NCI-H187 (cell line): ENCODE measurements at places on chromosomes 1 and 21.

GRCh38 chr1:246153796-246154212, 353.3 kb downstream of the SMYD3 start:
- DNase-seq = no peak

- no peak for DNase-seq
Observed at GRCh38 chr21:43639470-43640353, 19.6 kb downstream of the HSF2BP start.

- DNase-seq = no peak
Observed at GRCh38 chr1:244052016-244052727, 1.1 kb downstream of the ZBTB18 start.

DNA sequence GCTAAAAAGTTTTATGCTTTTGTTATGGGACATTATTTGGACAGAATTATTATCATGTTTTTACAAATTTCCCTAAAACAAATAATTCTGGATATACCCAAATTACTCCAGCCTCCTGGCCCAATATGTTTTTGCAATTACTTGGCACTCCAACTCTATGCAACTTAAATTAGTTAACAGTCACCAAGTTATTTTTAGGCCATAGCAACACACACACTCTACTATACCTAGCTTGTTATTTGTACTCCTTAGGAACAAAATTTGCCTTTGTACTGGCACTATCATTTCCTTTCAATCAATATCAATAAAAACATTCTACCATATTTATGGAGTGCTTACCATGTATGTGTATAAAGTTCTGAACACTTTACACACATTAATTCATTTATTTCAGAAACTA, 7.7 kb downstream of the DUSP10 start:
- DNase-seq = no peak

DNA sequence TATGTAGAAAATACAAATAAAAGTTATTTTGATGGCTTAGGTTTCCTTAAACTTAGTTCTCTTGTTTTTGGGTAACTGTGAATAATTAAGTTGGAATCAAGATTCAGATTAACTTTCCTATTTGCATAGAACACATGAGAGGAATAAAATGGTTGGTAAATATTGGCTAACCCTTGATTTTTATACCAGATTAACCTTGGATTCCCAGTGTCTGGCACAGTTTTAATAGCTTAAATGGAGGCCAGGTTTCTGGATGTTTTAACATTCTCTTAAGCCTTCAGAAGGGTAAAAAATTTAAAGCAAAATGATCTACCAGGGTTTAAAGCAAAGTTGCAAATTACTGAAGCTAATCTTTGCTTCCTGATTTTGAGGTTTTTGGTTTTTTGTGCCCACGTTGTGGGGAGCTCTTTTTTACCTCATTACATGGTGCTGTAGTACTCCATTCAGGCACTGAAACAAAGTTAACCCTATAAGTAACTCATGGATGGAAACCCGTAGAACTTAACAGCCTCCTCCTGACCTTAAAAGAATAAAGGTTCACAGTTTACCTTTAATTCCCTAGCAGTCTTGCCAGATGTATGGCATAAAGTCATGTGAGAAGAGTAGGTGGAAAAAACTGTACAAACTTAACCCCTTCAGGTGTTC, 8.4 kb upstream of the SPATA1 start:
- DNase-seq = no peak

- DNase-seq = no peak
Observed at GRCh38 chr1:167821969-167822685, 91.8 kb downstream of the ADCY10 start.

DNA sequence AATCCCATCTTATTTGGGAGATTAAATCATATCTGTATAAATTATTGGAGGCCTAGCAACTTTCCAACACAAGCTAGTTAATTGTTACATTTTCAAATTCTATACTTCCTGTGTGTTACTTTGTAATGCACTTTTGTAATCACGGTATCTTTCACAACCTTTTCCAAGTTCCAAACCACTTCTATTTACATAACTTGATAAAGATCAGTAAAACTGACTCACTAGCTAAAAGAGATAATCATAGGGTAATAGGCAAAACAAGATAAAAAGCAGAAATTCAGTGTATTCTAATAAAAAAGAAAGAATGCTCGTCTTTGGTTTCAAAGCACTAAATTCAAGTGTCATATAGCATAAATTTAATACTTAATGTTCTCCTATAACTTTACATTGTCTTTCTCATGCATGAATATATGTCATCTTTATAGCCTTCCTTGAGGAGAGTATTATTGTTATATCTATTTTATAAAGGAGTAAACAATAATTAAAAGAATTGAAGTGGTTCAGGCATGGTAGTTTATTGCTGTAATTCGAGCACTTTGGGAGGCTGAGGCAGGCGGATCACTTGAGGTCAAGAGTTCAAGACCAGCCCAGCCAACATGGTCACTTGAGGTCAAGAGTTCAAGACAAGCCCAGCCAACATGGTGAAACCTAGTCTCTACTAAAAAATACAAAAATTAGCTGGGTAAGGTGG, 66.4 kb downstream of the RGS13 start:
- DNase-seq = no peak

DNA sequence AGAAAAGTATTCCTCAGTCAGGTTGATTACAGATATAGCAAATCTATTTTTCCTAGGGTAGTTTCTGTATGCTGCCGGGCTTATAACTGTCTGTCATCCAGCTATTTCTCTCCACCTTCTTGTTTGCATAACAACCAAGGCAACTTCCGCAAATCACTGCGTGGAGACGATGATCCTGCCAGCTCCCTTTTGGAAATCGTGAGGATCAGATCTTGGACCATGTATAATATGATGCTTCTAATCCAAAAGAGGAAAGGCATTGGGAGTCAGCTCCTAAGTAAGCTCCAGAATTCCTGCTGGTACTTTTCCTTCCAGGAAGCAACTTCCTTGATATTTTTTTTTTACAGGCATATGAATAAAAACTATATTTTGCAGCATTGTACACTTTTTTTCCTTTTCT, 445 bp upstream of the RGS4 start:
- DNase-seq = no peak

DNA sequence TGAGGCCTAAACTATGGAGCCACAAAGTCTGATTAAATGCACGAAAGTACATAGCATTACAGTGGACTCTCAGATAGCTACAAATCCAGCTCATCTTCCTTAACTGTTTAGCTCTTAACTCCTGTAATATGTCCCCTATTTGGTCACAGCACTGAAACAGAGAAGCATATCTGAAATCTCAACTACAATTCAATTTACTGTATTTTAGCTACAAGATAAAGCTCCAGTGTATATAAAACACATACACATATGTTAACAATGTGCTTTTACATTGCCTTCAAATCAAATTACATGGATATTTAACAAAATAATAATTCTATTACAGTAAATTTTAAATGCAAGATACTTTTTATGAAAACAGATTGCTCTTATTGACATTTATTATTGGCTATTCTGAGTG, 849.3 kb upstream of the PRMT6 start:
- DNase-seq = no peak

DNA sequence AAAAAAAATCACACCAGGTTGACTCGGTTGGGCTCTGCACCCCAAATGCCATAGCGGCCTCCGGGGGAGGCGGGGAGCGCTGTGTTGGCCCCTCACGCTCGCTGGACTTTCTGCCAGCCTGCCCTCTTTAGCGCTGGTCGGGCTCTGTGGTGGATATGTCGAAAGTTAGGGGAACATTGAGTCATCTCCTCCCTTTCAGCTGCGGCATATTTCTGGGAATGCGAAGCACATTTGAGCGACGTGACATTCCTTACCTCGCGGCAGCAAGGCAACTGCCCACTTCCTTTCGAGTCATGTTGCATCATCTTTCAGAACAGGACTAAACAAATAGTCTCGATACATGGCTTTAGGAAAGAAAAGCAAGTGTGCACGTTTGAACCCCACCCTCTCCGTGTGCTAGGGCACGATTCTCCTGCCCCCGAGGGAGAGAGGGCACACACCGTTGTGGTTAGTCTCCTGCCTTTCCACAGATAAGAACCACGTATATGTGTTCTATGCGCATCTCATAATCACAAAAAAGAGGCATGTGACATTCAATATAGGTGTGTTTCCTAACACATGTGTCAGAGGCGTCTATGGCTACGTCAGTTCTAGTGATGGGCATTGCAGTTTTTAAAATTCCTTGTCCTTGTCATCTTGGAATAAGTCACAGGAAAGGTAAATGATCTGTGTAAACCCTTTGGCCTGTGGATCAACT, 105.9 kb upstream of the SLC45A1 start:
- no peak for DNase-seq

GRCh38 chr1:44296806-44297205, 58.3 kb downstream of the ERI3 start:
- no peak for DNase-seq

DNA sequence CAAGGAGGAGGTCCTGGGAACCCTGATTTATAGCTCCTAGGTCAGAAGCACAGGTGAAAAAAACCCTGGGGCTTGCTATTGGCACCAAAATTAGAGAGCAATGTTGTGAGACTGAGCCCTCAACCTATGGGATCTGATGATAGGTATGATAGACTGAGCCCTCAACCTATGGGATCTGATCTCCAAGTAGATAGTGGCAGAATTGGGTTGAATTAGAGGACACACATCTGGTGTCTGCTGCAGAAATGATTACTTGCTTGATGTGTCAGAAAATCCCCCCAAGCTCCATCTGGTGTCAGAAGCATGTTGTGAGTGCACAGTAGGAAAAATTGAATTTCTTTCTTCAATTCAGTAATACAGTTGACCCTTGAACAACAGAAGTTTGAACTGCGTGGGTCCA, 62.4 kb downstream of the MAP3K21 start:
- no peak for DNase-seq
